Activated T-helper 1 cell treated with Interleukin-2 at 50 U/mL for 16 hours (primary cell): ENCODE measurements at places on chromosomes 2 and 18.

GRCh38 chr2:127559454-127559853, 24.0 kb downstream of the MYO7B start:
- no peak for DNase-seq

DNA sequence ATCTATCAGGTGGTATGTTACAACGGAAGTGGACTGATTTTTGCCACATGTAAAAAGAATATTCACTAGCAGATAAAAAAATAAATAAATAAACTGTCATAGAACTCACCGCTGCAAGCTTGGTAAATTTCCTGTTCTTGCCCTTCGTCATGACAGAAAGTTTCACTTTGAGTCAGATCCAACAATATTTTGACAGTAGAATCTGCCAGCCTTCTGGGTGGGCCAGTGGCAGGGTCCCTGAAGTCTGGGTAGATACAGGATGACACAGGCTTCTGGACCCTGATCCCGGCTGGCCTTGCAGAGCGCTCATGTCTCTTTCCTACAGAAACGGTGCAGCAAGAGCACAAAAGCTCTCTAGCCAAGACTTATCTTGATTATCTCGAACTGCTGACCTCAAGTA, 97.8 kb upstream of the PMAIP1 start:
- no peak for DNase-seq

- no peak for DNase-seq
Observed at GRCh38 chr2:240620859-240621258, 4.4 kb upstream of the GPR35 start.

GRCh38 chr18:55457028-55457427, 131.0 kb downstream of the TCF4 start:
- DNase-seq = no peak

DNA sequence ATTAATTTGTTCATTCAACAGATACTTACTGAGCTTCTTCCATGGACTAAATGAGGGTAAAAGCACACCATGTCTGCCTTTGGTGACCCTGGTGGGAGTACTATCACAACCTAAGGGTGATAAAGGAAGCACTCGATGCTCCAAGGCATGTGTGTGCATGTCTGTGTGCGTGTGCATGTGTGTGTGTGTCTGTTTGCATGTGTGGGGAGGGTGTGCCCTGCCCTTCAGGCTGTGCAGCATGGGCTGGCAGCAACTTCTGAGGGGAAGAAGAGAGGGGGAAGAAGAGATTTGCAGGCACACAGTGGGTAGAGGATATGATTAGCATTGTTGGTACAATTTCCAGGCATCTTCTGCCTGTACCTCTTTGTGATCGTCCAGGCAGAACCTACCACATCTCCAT, 121.6 kb downstream of the ACOXL start:
- DNase-seq = no peak

GRCh38 chr2:86331384-86331783, 6.0 kb downstream of the REEP1 start:
- no peak for DNase-seq

GRCh38 chr2:200419325-200419724, 90.5 kb downstream of the KCTD18 start:
- DNase-seq = no peak

GRCh38 chr2:169072163-169072925, 3.0 kb downstream of the DHRS9 start:
- DNase-seq = no peak
